Stromal cell of bone marrow (primary cell): ENCODE measurements at places on chromosomes 2 and 18.

DNA sequence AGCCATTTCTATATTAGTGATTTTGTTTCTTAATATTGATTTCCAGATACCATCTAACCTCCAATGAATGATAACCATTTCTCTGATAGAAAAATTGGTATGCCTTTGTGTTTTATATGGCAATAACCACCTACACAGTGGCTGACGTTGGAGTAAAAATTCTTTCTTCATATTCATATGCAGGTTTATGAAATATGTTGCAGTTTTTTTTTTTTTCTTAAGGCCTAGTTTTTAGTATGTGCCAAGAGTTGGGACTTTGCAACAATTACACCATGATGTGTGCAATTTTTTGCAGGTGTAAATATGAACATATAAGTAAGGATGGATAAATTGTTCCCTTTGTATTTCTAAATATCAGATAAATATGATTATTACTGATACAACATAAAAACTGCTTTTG is 163.2 kb upstream of the MYO3B start:
- DNase-seq, result no peak

GRCh38 chr2:176133389-176133788 is 3.9 kb downstream of the HOXD8 start:
- DNase-seq, result no peak

DNA sequence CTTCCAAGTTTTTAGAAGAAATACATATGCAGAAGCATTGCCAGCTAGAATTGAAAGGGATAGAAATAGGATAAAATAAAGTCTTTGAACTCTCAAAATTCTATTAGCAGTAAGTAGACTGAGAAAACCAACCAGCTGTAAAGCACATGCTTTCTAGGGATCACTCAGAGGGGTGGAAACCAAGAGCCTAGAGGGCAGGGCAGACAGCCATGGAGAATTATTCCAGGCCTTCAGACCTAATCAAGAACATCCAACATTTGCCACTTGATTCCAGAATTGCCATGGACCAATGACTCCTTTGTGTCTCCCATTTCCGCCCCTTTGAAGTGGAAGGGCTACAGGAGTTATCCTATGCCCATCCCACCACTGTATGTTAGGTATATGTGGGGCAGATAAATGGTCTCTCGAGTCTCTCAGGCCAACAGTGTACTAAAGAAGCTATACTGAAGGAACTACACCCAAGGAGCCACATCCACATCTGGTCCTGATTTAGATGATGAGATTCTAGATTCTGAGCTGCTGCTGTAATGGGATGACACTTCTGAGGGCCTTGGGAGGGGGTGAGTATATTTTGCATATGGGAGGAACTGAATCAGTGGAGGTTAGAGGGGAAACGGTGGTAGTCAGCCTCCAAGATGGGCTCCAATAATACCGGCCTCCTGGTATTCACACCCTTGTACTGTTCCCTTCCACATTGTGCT is 4.0 kb downstream of the FARSB start:
- DNase-seq, result no peak

DNA sequence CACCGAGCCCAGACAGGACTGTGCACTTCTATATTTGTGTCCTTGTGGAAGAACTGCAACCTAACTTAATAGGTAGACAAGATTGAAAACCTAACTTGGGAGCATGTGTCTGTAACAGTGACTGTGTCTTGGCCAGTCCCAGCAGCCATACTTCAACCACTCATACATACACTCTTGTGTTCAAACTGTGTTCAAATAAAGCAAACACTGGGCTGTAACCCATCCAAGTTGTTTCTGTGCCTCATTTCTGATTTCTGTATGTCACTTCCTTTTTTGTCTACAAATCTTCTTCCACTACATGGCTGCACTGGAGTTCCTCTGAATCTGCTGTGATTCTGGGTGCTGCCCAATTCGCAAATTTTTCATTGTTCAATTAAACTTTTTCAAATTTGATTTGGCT is 31.0 kb downstream of the MSGN1 start:
- DNase-seq, result no peak

DNA sequence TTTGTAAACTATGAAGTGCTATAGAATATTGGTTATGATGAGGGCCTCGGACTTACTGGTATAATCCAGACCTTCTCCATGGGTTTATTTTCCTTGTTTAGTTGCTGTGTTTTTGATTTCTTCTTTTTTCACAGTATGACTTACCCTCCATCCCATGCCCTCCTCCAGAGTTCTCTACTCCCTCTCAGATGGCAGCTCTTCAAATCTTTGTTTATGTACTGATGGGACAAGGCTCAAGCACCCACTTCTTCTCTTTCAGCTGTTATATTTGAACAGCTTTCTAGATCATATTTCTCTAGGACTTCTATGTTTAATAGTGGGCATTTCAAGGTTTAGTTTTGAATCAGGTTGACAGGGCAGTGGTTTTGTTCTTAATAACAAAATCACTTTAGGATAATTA is 43.9 kb downstream of the CLIP4 start:
- no peak for DNase-seq

DNA sequence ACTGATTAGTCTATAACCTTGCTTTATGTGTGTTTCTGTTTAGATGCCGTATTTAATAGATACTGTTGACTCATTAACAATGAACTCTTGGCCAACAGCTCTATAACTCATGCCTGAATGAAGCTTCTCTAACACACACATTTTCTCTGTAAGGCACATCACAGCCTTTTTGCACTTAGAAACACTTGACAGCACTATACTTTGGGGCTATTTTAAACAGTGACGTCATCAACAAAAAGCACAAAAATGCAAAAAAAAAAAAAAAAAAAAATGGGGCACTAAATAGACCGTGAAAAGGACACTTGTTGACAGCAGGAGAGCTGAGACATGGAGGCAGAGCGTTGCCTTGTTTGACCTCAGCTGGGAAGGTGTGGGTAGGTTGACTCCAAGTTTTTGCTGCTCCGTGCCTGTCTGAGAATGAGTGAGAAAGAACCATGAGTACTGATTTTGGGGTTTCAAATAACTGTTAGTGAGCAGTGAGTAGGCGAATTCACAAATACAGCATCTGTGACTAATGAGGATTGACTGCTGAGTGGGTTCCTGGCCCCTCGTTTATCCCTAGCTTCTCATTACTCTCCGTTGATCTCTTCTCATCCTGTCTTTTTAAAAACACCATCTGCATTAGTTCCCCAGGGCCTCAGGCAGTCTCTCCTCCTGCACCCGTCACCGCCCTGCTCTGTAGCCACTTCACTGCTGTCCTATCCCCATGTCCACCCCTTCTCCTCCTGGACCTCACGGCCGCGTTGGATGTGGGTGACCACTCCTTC is 24.4 kb downstream of the SPP2 start:
- no peak for DNase-seq
